ENCODE measurements at places on chromosomes 7 and 10.

DNA sequence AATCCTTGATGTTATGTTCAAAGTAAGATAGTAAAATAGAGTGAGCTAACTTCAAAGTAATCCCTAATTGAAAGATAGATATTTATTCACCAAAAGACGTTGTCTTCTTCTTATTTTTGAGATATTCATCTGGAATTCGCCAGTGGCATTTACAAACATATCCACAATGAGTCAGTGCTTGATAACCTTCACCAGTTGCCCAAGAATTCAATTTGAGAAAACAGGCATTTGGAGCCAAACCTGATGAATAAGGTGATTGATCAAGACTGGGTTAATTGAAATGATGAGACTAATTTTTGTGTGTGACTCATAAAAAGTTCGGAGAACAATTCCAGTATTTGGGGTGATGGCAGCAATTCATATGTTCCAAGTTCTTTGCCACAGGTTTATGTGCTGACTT lies 344.0 kb downstream of the ARL4A start:
- no peak for DNase-seq

DNA sequence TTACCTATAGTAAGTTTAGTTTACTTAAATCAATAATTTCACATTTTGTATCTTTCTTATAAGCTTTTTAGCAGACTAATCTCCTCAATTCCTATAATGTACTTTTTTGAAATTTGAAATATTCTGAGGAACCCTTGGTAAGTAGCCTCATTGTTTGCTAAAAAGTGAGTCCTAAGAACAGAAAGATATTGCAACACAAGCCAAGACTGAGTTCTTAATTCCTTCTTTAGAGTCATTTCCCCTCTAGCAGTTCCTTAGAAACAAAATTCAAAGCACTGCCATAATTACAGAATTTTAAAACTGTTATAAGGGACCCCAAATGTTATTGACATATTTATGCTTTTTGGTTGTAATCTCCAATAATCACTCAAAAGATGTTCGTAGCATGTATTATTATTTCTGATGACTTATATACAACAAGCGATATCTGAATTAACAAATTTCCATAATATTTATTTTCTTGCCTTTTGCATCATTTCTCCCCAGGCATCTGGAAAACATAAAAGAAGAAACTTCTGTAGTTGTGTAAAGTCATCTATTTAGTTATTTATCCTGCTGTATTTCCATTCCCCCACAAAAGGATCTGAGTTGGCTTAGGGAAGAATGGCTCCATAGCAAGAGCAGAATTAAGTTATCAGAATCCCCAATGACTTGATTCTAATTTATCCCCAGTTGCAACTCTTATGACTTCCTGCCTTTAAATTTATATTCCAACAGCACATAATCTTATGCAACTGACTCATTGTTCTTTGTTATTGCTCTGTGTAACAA lies 67.8 kb downstream of the TMEM26 start:
- DNase-seq = no peak

- DNase-seq = no peak
Measured at GRCh38 chr7:67729771-67730170, 733.1 kb downstream of the TYW1 start.

DNA sequence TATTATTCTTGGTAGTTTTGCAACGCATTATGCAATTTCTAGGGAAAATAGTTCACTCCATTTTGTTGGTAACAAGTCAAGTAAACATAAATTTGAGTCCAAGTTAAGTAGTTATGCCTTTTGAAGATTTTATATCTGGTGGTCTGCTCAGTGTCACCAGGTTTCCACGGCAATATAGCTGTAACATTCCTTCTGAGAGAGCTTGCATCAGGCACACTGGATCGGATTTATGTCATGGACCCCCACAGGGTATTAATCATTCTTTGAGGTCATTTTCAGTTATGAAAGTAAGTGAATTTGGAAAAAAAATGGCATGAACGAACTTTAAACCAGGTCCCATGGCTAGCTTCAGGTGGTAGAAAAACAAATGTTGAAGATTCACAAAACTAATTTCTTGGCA lies 136.3 kb downstream of the POLR1F start:
- no peak for DNase-seq

DNA sequence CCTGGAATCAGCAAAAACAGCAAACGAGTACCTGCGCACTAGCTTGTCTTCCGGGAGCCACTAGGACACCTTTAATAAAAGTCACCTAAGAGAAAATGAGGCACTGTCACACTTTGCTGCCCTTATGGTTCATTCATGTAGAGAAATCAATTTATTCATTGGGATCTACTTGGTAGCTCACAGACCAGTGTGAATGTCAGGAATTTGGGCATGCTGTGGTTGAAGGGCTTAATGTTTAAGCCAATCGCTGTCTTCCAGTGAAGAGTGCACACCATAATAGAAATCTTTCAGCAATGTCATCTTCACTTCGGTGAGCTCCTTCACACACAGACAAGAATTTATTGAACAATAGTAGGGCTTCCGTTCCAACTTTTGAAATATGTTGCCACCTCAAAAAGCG lies 65.1 kb downstream of the MARCHF5 start:
- DNase-seq = no peak

DNA sequence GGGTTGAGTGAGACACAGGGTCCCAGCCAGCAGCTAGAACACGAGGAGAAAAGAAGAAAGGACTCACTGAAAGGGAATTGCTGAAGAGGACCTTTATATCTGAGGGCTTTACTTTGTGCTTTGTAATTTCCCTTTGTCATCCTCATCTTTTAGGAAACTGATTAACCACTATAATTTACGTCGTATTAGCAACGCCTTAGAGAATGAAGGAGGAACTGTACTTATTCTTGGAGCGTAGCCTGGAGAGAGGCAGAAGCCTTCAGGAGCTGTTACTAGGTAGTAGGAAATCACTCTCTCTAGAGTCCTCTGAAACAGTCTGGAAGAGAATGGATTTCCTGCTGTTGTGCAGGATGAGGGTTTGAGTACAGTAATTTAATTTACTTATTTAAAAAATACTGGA lies 101.0 kb upstream of the STEAP1B start:
- DNase-seq = no peak

DNA sequence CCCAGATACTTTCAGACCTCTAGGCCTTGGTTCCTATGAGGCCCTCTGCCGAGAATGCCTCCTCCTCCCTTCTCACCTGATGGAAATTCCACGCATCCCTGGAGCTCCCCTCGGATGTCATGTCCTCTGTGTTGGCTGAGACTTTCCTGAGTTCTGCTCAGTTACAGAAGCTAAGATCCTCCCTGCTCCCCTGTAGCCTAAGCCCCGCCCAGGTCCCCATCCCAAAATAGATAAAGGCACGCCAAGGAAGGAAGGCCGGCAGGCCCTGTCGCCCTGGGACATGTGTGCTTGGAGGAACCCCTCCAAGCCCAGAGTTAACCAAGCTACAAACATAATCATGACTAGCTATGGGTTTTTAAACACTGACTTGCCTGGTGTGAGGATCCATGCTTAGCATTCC lies 123.5 kb downstream of the SORBS1 start:
- no peak for DNase-seq

GRCh38 chr7:131369354-131369753 lies 41.7 kb downstream of the MKLN1 start:
- no peak for DNase-seq

DNA sequence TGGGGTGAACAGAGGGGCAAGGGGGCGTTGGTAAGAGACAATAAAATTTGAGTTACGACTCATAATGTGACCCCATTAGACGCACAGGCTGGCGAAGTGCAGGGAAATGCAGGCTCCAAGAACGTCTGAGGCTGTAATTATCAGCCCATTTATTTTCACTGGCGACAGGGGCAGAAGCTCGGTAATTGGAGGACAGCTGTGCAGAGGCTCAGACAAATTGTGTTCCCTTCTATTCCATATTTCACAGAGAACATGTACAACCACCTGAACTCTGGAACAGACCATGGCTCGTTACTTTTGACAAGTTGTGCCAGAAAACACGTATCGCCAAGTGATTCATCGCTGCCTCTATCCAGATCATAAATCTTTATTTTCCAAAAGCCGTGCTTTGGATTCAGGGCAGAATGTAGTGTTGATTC lies 137.3 kb upstream of the FRMD4A start:
- DNase-seq = no peak

DNA sequence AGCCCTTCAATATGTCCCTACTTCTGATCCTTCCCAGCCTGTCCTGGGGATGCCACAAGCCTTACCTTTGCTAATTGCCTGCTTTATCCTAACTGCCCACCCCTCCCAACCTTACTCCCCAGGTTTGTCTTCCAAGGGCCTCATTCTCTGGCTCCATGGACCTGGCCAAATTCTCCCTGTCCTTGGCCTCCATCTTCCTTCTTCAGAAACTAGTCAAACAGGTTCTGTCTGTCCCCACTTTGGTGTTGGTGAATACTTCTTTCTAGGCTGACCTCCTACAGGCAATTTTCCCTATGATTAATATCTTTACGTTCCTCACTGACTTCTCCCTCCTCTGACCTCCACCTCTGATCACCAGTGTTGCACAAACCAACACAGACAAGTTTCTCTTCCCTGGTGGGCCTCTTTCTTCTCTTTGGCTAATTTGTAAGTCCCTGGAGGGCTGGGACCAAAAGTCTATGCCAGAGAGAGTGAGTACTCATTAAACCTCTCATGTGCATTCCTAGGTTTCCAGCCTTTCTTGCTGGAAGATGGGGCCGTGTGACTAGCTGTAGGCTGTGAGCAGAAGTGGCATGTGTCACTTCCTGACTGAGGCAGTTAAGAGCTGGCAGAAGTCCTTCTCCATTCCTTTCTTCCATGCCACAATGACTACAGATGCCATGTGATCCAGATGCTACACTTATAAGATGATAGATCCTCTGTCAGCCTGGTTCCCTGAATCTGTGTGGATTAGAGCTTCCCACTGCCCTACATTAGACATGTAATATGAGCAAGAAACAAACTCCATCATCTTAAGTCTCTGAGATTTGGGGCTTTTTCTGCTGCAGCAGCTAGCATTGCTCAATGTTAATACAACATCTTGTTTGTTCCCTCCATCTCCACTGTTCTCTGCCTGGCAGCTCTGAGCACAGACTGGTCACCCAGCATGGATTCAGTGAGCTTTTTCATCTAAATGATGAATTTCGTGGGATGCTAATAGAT lies 382.7 kb downstream of the RPS24 start:
- no peak for DNase-seq

GRCh38 chr7:118085000-118085399 lies 99.0 kb upstream of the LSM8 start:
- DNase-seq = no peak

GRCh38 chr10:7435674-7436073 lies 24.8 kb upstream of the SFMBT2 start:
- DNase-seq = no peak

- no peak for DNase-seq
Measured at GRCh38 chr10:58241346-58241745, 26.3 kb downstream of the IPMK start.

- DNase-seq = no peak
Measured at GRCh38 chr10:16853201-16853600, 36.0 kb upstream of the RSU1 start.

DNA sequence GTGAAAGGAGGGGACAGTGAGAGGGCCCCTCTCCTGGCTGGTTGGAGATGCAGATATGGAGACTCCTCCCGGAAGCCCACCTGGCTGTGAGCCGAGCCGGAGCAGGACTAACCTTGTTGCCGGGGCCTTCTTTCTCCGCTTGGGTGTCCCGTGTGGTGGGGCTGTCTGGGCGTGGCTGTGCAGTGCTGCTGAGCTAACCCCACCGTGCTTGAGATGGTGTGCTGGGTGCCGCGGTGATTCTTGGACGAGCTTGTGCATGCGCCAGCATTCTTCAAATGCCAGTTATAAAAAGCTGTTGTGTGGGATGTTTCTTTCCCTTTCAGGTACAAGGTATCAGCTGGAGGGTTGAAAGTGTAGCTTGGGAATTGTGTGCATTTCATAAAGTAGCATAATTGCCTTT lies 48.8 kb downstream of the DAGLB start:
- no peak for DNase-seq

DNA sequence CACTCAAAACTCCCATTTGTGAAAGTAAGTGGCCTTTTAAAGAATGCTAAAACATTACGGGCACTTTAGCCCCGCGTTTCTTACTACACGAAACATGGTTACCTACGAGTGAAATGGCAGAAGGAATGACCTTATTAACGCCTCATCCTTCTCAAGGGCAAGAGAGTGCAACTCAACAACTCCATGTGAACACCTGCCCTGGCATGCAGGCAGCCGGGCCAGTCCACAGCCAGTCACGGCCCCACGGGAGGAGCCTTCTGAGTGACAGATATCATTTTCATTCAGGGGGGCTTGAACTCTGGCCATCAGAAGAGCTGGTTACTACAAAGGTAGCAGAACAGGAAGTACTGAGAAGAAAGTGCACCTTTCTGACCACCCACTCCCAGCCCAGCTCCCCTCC lies 236.1 kb downstream of the PTPRN2 start:
- DNase-seq = no peak

GRCh38 chr7:131778601-131779000 lies 222.2 kb upstream of the PODXL start:
- DNase-seq = no peak

GRCh38 chr10:114329634-114330365 lies 74.5 kb downstream of the AFAP1L2 start:
- DNase-seq = no peak

GRCh38 chr10:34080485-34081346 lies 734.4 kb downstream of the PARD3 start:
- no peak for DNase-seq

DNA sequence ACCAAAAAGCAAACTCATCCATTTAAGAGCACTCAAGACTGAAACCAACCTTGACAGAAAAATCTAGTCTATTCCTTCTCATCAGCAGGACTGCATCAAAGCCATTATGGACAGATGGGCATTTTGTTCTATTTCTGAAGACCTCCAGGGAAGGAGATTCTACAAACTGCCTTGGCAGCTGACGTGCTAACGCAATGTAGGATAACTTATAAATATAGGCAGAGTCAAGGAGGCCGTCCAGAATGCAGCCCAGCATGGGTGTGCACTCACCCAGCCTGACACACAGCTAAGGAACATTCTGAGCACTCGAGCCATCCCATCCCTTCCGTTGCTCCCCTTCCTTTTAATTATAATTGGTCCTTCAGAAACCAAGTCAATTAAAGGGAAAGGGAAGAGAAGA lies 25.3 kb upstream of the NEBL start:
- no peak for DNase-seq
